ENCODE measurements at places on chromosomes 11 and 22.

GRCh38 chr22:39177791-39178190, 25.3 kb upstream of the CBX7 start:
- DNase-seq, result no peak

- no peak for DNase-seq
These were observed 29.9 kb downstream of the GLB1L2 start for GRCh38 chr11:134361661-134362060.

GRCh38 chr11:64720640-64721358, 2.2 kb downstream of the NRXN2 start:
- DNase-seq, result no peak

DNA sequence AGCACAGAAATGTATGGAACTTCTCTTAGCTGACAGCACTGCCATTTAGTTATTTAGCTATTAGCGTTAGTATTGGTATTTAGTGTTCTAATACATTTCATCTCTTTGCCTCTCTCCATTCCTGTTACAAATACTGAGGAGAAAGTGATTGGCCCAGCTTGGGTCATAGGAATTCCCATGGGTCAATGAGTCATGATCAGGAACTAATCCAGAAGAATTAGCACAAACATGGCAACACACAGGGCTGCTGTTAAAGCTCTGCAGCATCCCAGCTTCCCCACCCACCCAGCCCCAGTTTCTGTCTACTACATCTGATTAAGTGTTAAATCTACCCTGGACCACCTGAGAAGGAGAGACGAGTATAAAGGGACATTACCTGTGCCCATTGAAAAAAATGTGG, 36.1 kb downstream of the PDGFD start:
- no peak for DNase-seq

DNA sequence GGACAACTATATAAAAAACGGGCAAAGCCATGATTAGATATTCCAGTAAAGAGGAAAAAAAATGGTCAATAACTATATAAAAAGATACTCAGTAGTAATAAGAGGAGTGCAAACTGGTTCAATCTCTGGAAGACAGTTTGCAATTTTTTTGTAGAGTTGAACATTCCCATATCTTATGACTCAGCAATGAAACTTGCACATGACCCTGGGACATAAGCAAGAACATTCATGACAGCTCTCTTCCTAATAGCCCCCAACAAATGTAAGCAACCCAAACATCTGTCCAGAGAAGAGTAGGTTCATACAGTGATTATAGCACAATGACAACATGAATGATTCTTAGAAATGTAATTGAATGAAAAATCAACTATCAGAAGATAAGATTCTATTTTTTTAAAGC, 21.8 kb upstream of the CSF2RB start:
- DNase-seq, result no peak

GRCh38 chr11:60926500-60926899, 2.2 kb downstream of the TMEM132A start:
- DNase-seq, result no peak

DNA sequence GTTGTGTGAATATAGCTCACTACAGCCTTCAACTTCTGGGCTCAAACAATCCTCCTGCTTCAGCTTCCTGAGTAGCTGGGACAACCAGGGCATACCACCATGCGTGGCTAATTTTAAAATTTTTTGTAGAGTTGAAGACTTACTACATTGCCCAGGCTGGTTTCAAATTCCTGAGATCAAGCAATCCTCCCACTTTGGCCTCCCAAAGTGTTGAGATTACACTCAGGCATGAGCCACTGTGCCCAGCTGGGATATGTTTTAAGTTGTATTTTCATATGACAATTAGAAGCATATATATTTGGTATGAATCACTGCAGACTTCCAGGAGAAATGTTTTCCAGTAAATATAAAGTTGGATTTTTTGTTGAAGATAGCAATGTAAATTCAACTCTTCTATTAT, 15.4 kb downstream of the DDX10 start:
- no peak for DNase-seq

DNA sequence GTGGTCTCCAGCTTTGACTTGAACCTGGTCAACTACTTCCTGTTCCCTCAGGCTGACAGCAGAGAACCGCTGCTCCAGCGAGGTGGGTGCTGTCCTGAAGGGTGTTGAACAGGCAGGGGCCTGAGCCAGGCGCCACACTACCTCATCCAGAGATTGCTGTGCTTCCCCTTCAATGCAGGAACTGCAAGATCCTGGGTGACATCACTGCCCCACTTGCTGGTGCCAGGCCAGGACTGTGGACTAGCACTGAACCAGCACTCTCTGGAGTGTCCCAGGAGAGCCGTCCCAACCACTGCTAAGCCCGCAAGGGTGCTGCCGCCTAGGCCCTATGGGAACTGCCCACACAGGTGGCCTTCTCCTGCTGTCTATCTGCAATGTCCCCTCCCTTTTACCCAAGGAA, 51.7 kb downstream of the GAB4 start:
- no peak for DNase-seq

DNA sequence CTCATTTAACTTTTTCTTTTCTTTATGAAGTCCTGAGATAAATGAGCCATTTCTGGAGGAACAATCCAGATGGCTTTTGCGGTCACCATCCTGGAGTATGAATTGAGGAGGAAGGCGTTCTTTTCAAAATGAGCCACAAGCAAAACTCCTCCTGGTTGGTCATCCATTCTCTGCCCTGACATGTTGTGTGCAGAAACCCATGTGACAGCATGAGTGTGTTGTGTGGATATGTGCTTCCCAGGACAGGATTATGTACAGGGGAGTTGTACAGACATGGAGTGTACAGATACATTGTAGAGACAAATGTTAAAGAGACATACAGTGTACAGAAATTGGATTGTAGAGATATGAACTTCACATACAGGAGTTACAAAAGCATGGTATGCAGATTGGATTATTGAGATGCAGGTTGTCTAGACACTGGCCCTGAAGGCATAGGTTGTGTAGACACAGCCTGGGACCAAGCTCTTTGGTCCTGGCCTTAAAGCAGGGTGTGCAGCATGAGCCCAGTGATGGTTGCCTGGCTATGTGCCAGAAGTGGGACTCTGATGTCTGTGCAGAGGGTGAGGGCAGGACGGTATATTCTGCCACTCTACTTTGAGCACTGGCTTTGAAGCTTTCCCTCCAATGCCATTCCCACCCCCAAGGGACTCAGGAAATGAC, 178.5 kb upstream of the ZBED5 start:
- DNase-seq, result no peak

DNA sequence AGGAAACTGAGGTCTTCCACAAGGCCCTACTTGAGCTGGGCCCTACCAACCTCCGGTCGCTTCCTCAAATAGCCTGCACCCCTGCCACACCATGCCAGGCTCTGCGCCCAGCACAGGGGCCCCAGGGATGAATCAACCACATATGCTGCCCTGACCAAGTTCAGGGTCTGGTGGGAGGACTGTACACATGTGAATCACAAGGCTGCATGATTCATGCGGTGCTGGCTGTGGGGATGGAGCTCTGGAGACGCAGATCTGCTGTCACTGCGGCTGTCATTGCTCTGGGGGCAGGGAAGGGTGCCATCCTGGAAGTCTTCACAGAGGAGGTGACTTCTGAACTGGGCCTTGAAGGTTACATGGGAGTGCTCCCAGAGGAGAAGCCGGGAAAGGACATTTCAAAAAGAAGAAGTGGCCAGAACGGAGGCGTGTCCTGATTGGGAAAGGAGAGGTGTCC, 21.5 kb downstream of the CYTH4 start:
- DNase-seq, result no peak

DNA sequence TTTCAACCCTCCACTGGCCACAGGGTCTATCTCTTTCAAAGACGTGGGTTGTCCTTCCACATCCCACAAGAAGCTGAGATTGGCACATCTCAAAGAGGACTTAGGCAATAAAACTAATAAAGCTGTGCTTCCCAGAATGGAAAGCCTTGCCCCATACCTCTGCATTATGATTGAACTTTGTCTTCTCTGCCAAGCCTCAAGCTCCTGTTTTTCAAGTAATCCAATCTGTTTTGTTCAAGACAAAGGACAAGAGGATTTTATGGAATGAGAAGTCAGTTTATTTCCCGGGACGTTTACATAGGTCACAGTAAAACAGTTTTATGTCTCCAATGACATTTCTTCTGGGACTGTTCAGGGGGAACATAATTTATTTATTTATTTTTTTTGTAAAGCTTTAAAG, 108.4 kb downstream of the GALNT18 start:
- no peak for DNase-seq

DNA sequence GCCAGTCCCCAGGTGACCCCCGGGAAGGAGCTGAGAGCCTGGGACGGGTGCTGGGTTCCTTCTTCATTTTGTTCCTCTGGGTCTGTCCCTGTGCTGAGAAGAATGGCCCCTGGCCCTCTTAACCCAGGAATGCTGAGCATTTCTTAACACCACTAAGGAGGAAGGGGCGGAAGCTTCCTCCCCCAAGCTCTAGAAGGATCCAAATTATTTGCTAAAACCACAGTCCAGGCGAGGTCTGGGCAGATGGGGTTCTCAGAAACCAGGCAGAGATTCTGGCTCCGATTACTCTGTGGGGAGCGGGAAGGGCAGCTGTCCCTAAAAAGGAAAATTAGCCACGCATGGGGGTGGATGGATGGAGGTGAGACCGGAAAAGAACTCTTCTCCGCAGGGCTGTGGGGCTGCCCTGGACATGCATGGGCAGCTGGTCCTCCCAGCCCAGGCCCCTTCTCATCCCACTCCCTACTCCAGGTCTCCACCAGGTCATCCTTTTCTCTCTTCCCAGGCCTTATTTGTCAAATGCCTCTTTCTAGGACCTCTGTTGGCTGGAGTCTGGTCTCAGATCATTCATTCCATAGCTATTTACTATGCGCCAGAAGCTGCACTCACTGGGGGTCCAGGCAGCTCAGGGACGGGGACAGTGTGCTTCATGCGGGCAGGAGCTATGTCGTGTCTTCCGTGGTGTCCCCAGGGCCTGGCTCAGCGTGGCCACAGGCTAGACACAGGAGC, 45.0 kb upstream of the MYH9 start:
- no peak for DNase-seq

DNA sequence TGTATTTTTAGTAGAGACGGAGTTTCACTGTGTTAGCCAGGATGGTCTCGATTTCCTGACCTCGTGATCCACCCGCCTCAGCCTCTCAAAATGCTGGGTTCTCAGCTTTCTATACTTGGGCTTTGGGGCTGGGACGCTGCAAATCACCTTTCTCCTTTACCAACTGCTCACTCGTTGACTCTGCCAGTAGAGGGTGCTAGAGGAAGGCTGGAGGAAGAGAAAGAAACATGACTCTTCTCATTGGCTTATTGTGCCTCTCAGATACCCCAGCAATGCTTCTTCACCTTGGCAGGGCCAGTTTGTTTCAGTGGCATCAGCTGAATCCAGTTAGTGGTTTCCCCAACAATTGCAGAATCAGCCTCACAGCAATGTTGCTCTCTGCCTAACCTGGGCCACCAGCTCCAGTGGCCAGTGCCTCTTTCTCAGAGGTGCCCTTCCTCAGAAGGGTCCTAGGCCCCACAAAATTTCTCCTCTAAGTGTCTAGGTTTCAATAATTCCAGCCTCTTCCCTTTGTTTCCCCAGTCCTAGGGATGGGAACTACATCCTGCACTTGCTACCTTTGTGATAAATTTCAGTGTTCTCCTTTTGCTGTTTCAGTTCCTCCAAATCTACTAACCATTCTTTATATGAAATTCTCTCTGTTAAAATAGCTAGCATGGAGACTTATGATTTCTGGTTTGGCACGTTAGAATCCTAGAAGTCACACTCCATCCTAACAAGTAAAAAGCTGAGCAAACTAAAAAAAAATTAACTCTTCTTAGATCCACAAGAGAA, 71.5 kb upstream of the VSTM5 start:
- DNase-seq, result no peak

GRCh38 chr11:128716661-128717210, 22.9 kb downstream of the FLI1 start:
- no peak for DNase-seq

GRCh38 chr22:17366830-17367229, 2.4 kb upstream of the CECR2 start:
- DNase-seq, result no peak

GRCh38 chr11:10909141-10909883, 51.5 kb upstream of the ZBED5 start:
- no peak for DNase-seq

DNA sequence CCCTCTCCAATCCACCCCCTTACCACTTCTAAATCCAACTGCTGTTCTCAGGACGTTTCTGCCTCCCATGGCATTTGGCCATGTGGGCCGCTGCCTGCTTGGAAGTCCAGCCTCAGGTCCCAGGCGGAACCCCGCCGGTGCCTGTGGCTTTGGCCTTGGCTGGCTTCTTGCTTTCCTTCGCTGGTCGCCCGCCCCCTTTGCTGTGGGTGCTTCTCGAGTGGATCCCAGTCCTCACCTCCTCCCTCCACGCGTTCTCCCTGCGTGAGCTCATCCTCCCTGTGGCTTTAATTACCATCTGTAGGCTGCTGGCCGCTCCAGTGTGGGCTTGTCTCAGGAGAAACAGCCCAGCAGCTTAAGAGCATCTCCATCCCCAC, 111.7 kb downstream of the NECTIN1 start:
- DNase-seq, result no peak

- DNase-seq, result no peak
These were observed 1.1 kb upstream of the PRG2 start for GRCh38 chr11:57391539-57391938.

- no peak for DNase-seq
These were observed 32.7 kb downstream of the SGSM3 start for GRCh38 chr22:40403141-40403540.

GRCh38 chr11:1008001-1008802, 28.3 kb downstream of the MUC6 start:
- no peak for DNase-seq

DNA sequence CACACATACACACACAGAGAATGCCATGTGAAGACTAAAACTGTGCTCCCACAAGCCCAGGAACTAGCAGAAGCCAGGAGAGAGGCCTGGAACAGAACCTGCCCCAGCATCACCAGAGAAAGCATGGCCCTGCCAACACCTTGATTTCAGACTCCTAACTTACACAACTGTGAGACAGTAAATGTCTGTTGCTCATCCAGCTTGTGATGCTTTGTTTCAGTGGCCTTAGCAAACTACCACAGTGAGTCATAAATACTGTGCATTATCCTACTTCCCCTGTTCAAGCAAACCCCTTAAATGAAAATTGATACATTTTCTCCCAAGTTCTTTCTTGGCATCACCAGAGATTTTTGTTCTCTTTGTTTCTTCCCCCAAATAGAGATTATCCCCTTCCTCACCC, 1539.4 kb upstream of the TENM4 start:
- DNase-seq, result no peak
